ENCODE measurements at places on chromosomes 5 and 9.
A peak's percentile ranks its signal among the peaks of the same experiment; 100 is the strongest.

- no peak for DNase-seq
Measured at GRCh38 chr5:8773046-8773615, 772.7 kb downstream of the SEMA5A start.

DNA sequence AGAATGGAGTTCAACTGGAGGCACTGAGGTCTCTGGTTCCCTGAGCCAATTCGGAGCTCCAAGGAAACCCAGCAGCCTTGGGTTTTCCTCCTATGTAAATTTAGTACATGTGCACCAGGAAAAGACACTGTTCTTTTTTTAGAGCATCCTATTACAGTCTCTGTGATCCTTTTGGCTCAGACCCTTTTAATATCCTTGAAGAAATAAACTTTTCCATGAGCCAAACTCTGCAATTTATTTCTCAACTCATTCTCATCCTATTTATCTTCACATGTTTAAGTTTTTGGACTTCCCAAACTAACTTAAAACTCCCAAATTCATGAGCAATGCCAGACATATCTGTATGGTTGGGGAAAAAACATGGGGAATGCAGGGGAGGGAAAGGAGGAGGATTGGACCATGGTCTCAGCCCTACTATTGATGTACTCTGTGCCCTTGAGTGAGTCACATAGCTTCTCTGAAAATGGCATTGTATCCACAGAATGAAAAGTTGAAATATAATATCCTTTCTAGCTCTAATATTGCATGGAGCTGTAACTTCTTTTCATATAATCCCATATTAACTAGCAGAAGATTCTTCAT, 76.6 kb downstream of the PAPPA start:
- no peak for DNase-seq

GRCh38 chr5:99068944-99069650, 140.3 kb upstream of the CHD1 start:
- DNase-seq, result no peak

GRCh38 chr9:93771276-93771675, 183.9 kb downstream of the BARX1 start:
- no peak for DNase-seq

DNA sequence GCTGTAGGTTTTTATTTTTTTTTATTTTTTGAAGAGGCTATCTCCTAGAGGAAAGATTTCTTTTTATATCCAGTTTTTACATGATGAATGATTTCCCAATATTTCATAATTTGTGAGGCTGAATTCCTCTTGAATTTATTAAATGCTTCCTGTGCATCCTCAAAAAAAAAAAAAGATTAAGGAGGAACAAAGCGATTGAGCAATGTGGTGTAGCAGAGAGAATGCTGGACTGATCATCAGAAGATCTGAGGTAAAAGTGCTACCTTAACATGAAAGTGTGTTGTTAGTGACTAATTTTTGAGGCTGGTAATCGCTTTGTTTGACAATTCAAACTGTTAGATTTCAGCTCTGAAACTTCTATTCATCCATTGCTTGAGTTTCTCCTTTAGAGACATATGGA, 125.1 kb downstream of the ESM1 start:
- no peak for DNase-seq

DNA sequence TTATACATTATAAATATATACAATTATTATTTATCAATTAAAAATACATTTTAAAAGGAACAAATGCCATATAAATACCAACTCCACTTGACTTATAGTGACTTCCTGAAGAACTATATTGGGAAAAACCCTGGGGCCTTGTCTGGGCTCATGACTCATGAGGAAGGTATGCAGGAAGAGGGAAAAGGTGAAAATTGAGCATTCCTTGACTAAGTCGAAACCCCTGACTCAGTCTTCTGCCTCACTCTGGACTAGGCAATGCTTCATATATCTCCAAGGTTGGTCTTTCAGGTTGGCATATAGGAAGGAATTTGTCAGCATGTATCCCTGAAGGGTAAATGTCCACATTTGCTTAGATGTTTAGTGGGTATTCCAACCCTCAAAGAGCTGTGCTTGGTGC, 78.5 kb downstream of the SH3TC2 start:
- DNase-seq, result peak; percentile 80

GRCh38 chr5:962386-962785, 46.2 kb upstream of the NKD2 start:
- no peak for DNase-seq

GRCh38 chr9:35688558-35689541, 875 bp downstream of the TPM2 start:
- no peak for DNase-seq

DNA sequence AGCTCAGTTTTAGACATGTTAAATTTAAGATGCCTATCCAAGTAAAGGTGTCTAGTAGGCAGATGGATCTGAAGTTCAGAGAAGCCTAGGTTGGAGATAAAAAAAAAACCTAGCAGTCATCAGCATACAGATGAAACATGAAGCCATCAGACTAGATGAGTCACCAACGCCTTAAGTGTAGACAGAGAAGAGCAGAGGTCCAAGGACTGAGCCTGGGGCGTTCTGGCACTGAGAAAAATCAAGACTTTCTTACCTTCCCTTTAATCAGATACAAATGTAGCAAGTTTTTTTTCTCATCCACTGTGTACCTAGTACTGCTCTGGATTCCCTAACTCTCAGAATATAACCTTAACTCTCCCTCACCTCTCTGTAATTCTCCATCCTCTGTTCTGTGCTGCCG, 97.3 kb downstream of the SIL1 start:
- no peak for DNase-seq

- DNase-seq, result no peak
Measured at GRCh38 chr9:129954868-129955550, 88.0 kb downstream of the FNBP1 start.

- no peak for DNase-seq
Measured at GRCh38 chr5:6478793-6479192, 30.1 kb downstream of the UBE2QL1 start.

DNA sequence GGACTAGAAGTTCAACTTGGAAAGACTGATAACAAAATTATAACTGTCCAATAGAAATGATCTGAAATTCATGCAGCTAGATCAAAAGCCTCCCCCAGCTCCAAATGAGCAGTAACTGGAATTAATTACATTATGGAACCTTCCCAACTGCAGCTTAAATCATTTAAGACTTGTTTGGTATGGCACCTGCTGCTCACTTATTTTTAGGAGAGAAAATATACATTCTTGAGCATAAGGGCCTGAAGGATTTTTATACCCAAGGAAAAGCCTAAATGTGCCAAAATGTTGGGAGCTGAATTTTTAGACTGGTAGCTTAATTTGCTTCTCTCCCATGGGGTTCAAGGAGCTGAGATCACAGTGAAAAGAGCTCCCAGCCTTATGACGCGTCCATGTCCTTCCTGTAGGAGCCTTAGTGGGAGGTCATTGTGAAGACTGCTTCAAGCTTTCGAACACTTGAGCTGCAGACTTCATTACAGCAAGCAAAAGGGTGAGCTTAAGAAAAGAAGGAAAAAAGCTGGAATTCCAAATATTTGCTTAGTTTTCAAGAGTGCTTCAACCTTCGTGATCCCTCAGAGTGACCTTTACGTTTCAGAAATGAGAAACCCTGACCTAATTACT, 276.0 kb downstream of the DMAC1 start:
- no peak for DNase-seq

DNA sequence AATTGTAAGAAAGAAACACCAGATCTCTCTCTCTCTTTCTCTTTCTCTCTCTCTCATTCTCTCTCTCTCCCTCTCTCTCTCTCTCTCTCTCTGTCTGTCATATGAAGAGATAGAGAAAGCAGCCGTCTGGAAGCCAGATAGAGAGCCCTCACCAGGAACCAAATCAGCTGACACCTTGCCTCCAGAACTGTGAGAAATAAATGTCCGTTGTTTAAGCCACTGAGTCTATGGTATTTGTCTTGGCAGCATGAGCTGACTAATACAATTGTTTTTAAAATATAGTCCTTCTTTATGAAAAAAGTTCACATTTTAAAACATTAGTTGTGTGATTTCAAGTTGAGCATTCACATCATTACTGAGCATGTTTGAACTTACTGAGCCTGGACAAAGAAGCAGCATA, 275.6 kb downstream of the CETN3 start:
- DNase-seq, result no peak

GRCh38 chr5:61311056-61311610, 20.9 kb upstream of the ZSWIM6 start:
- DNase-seq, result no peak

- no peak for DNase-seq
Measured at GRCh38 chr5:171906703-171907590, 99.5 kb downstream of the FBXW11 start.

GRCh38 chr5:133123297-133123696, 71.5 kb downstream of the HSPA4 start:
- DNase-seq, result no peak

DNA sequence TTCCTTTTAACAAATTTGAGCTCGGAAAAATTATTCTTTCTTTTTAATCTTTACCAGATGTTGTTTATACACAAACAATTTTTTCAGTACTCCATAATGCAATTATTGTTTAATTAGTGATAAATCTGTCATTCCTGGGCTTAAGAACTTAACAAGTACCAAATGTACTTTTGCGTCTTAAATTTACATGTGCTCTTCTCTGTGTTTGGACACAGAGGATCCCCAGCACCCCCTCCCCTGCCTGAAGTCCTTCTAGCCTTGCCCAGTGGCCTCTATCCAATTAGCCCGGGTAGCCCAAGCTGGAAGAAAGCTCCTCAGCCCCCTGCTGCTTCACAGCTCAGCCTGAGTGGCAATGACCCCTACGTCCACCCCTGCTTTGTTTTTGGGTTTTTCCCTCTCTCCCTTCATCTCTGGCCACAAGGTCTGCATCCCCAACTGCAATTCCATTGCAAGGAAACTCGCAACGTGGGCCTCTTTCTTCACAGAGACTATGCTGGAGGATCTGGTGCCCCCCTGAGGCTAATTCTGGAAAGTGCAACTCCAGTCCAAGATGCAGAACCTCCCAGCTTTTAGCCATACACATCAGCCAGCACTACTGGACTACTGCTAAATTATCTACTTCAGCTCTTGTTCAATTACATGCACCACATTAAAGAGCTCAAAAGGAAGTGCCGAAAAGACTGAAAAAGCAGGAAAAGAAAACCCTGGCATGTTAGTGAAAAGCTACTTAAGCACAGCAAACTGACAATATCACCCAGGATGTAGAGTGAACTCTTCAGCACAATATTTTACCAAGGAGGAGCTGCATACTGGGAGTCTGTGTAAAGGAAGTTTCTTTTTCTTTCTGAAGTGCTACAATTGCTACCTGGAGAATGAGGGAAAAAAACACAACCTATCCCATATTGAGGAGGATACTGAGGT, 186.2 kb downstream of the FANCC start:
- peak; percentile 68 for DNase-seq

- DNase-seq, result no peak
Measured at GRCh38 chr9:115746496-115746895, 407.1 kb upstream of the PAPPA start.

- DNase-seq, result no peak
Measured at GRCh38 chr9:93599571-93600403, 23.4 kb downstream of the PHF2 start.

- DNase-seq, result no peak
Measured at GRCh38 chr5:54484219-54484894, 28.9 kb downstream of the HSPB3 start.

- no peak for DNase-seq
Measured at GRCh38 chr9:91120200-91120599, 241.5 kb downstream of the AUH start.

DNA sequence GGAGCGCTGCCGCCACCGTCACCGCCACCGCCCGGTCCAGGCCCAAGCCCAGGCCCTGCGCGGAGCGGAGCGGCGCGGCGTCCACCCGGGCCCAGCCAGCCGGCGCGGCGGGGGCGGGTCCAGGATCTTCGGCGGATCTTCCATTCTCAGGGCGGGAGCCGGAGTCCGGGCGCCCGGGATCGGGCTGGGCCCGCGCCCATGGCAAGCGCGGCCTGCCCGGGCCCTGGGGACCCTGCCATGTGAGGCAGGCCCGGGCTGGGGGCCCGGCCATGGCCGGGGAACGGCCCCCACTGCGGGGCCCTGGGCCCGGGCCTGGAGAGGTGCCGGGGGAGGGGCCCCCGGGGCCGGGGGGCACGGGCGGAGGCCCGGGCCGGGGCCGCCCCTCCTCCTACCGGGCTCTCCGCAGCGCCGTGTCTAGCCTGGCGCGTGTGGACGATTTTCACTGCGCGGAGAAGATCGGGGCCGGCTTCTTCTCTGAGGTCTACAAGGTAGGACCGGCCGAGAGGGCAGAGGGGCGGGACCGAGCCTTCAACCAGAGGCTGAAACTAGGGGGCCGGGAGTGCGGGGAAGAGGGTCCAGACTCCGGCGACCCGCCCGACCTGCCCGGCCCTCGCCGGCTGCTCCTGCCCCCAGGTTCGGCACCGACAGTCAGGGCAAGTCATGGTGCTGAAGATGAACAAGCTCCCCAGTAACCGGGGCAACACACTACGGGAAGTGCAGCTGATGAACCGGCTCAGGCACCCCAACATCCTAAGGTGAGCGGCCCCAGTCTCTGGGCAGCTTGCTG, 482 bp downstream of the TESK1 start:
- no peak for DNase-seq

DNA sequence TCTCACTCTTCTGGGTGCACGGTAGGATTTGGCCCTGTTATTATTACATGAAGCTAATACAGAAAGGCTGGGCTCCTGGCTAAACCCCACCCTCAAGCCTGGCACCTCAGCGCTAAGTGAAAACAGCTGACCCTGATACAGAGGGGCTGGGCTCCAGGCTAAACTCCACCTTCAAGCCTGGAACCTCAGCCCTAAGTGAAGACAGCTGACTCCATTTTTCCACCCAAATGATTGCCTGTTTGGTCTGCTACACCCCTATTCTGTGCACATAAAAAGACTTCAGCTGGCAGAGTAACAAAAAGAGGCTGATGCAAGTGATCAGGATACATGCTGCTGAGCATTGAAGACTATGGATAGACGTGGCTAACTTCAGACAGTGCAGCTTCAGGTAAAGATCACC, 148.4 kb upstream of the CLINT1 start:
- no peak for DNase-seq

GRCh38 chr9:120729791-120730241, 15.5 kb upstream of the MEGF9 start:
- DNase-seq, result no peak

DNA sequence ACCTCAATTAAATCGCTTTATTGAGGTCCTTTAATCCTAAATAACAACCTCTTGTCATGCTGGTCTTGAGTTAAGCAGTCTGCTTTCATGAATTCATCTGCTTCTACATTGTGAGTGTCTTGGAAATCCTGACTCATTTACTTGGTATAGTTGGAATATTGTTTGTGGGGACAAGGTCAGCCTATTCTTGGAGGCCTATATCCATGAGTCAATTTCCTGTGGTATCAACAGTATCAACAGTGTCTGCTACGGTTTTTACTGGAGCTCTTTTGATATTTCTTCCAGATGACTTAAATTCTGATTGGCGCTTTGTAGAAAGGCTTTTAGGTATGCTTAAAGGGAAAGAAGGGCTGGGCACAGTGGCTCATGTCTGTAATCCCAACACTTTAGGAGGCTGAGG, 71.2 kb upstream of the PARP8 start:
- DNase-seq, result peak; percentile 71

- no peak for DNase-seq
Measured at GRCh38 chr5:54883374-54884194, 101.8 kb downstream of the ESM1 start.

DNA sequence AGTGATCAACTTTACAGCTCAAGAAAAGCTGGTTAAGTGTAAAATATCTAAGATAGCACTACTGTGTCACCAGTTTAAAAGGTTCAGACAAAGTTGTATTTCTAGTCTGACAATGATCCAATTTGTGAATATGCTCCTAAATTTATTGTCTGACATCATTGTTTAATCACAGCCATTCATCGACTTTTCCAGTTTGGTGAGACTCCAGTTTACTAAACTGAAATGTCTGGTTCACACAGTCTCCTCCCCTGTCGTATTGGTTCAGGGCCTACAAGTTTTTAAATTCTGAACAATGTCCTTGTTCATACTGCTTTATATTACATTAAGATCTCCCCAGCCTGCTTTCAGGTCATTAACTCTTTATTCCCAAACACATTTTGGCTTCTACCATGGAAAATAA, 161.4 kb downstream of the CHSY3 start:
- DNase-seq, result no peak

Measured in SJSA1 (cell line).